ENCODE measurements at places on chromosomes 6 and 20.
A peak's percentile ranks its signal among the peaks of the same experiment; 100 is the strongest.

- peak; percentile 56 for DNase-seq
Observed at GRCh38 chr6:89242574-89243330, 25.6 kb upstream of the GABRR1 start.

GRCh38 chr20:63360850-63361518 is at the start of gene CHRNA4:
Gene CHRNA4 (minus strand): TSS chr20:63361349. CDS start chr20:63361165, 184 bp downstream.
- DNase-seq, result no peak

- DNase-seq, result no peak
Observed at GRCh38 chr20:15942130-15942529, 631.1 kb downstream of the KIF16B start.

DNA sequence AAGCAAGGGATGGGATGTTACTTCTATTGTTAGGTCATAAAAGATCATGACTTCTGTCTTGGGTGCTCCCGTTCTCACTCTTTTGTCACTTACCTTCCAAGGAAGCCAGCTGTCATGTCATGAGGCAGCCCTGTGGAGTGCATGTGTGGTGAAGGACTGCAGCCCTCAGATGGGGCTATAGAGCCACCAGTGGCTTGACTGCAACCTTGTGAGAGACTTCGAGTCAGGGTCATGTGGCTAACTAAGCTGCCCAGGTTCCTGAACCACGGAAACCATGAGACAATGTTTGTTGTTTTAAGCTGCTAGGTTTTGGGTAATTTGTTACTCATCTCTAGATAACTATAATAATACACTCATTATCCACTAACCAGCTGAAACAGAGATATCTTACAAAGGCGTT is 477.1 kb downstream of the BTBD3 start:
- no peak for DNase-seq

GRCh38 chr6:30781395-30781742 is 37.0 kb upstream of the IER3 start:
- DNase-seq, result no peak

- peak; percentile 65 for DNase-seq
Observed at GRCh38 chr20:17680836-17681725, 961 bp downstream of the RRBP1 start.

DNA sequence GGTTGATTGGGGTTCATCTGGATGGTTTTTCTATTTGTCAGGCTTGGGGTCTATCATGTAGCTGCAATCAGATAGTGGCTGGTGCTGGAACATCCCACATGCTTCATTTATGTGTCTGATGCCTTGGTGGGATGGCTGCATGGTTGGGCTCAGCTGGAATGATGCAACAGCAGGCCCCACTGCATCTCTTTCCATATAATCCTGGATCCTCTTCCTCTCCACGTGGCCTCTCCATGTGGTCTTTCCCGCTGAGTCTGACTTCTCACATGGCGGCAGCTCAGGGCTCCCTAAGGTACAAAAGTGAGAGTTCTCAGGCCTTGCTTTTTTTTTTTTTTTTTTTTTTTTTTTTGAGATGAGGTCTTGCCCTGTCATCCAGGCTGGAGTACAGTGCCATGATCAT is 65.0 kb upstream of the SUPT3H start:
- DNase-seq, result no peak

DNA sequence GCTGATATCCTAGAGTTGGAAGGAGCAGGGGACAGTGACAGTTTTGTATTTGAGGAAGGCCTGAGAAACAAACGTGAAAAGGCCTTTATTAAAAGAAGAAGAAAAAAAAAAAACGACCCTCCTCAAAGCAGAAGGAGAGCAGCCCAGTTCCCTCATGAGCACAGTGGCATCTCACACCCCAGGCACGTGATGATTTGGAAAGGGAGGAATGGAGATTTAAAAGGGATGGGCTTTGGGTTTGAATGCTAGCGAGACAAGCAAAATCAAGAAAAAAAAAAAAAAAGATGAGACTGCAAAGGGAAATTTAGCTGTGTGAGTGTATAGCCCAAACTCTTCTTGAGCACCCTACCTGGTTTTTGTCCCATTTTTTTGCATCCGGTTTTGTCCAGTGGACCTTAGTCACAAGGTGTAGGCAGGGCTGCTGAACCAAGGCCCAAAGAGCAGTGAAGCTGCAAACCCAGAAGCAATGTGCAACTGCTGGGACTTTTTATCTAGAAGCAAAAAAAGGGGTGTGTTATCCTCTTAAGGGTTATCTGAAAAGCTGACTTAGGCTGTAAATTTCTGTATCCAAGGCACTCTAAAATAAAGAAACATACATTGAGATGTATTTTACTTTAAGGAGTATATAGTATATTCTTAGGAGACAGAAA is 54.5 kb upstream of the RREB1 start:
- DNase-seq, result no peak

GRCh38 chr6:80607811-80608391 is 501.4 kb downstream of the BCKDHB start:
- no peak for DNase-seq

DNA sequence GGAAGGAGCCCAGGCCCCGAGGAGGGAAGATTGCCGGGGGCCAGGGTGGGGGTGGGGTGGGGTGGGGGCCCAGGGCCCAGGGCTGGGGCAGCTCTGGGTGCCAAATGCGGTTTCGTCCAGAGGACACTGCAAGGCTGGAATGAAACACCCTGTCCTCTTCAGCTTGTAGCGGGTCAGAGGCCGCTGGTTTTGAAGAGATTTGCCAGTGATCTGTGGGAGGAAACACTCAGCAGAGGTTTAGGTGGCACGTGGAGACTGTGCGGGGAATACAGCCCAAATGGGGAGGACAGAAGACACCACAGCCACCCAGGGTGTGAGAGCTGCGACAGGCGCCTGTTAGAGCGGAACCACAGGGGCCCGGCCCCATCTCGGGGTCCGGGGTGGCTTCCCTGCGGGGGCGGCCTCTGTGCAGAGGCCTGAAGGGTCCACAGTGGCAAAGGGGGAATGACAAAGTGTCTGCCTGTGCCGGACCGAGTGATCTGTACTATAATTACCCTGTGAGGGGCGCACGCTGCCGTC is 29.2 kb downstream of the FRMD1 start:
- no peak for DNase-seq

DNA sequence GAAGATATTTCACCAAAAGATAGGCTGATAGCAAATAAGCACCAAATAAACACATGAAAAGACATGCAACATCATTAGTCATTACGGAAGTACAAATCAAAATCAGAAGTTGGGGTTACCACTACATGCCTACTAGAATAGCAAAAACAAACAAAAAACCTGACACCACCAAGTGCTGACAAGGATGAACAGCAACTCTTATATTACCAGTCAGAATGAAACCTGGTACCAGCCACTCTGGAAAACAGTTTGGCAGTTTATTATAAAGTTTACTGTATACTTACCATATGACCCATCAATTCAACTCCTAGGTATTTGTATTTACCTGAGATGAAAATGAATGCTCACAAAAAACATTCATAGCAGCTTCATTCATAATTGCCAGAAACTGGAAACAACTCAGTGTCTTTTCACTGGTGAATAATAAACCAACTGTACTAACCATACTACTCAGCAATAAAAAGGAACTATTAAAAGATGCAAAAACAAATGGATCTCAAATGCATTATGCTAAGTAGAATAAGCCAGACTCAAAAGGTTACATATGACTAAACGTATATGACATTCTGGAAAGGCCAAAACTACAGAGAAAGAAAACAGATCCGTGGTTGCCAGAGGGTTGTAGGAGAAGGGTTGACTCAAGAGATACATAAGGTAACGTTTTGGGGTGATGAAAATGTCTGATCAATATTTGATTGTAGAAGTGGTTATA is 33.0 kb downstream of the NUP153 start:
- DNase-seq, result no peak

GRCh38 chr6:41878246-41878645 is 16.9 kb downstream of the USP49 start:
- no peak for DNase-seq

GRCh38 chr6:160634706-160635105 is 29.4 kb downstream of the LPA start:
- DNase-seq, result no peak

GRCh38 chr6:127188744-127189143 is 70.3 kb downstream of the RSPO3 start:
- no peak for DNase-seq

- no peak for DNase-seq
Observed at GRCh38 chr6:1267057-1267732, 44.7 kb upstream of the FOXQ1 start.

DNA sequence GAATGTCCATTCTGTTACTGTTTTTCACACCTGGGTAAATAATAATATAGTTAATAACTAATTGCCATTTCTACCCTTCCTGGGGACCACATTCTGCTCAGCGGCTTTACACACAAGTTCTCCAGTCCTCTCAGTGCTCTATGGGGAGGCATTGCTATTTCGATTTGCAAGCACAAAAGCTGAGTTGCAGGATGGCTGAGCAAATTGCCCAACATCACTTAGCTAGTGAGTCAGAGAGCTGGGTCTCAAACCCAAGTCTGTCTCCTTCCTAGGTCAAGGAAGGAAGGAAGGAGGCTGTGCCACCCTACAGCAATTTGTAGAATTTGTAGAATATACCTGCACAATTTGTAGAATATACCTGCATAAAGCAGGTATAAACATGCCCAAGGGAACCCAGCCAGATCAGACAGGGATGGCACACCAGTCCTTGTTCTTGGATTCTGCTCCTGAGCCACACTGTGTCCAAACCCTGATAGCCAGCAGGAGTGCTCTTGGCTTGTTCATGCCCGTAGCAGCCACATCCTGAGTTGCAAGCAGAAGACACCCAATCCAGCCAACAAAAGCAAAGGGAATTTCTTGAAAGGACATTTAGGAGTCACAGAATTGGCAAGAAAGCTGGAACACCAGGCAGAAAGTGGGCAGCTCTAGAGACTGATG is 56.9 kb downstream of the LY86 start:
- no peak for DNase-seq

- no peak for DNase-seq
Observed at GRCh38 chr20:49656304-49656703, 57.4 kb downstream of the B4GALT5 start.

DNA sequence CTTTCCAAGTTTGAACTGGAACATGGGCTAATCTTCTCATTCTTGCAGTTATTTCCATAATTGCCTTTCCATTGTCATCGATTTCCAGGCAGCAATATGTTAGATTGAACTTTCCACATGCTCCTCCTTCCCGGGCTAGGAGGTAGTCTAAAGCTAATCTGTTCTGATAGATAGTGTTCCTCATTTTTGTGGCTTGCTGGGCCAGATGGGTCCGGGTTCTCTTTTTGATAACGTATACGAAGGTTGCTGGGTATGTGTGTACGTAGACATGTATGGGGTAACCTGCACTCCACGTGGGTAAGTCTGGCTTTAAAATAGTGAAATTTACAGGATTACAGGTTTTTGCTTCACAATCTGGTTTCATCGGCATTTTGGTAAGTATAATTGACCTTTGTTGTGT is 14.0 kb upstream of the GMPR start:
- DNase-seq, result no peak

DNA sequence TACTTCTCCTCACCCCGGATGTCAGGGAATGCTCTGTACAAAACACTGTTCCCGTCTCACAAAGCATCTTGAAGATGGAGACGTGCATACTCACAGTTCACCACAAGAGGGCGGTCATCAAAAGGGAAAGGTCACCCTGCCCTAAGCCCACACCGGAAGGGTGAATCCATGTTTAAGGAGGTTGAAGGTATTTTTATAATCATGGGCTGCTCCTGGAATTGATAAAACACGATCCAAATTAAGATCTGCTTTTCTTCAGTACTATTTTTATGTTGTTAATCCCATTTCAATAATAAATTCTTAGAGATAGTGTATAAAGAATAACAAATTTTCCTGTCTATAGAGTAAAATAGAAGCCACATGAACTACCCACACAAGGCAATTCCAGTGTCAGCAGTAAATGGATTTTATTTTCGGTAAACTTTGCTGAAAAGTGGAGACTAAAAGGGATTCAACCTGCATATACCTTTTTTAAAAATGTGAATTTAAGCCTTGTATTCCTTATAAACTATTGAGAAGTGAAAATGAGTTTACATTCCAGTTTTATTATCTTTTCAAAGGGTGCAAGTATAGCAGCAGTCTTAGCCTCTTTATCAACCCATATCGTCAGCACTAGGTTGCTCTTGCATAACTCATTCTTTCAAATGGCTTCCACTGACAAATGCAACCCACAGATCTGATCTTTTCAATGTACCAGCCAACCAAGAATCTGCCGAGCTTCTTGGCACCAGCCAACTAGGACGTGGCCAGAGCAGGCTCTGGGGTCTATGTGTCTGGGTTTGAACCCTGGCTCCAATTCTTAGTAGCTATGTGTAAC is 79.7 kb upstream of the MBOAT1 start:
- DNase-seq, result peak; percentile 82

DNA sequence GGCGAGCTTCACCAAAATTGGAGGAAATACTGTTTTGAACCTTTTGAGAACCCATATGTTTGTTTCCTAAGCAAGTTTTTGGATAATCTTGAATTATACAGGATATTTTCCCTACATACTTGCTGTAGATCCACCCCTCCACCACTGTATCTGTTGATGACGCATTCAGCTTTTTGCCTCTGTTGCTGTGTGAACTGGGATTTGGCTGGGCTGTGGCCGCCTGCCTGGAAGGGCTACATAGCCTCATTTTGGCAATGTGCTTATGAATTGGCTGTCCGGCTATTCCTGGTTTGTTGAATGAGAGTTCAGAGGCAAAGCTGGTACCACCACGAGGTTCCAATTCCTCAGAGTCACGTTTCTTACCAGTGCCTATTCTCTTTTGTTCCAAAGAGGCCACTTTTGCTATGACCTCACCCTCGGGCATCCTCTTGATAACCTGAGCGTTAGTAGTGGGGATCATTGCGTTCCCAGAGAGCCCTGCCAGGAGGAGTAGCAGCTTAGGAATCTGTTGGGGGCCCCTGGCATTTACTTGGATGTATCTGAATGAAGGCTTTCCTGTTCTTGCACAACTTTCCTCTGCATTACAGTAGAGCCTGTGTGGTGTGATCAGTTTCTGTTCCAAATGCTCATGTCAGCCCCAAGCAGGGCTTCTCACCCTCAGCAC is 6.4 kb downstream of the FAM83D start:
- DNase-seq, result no peak

DNA sequence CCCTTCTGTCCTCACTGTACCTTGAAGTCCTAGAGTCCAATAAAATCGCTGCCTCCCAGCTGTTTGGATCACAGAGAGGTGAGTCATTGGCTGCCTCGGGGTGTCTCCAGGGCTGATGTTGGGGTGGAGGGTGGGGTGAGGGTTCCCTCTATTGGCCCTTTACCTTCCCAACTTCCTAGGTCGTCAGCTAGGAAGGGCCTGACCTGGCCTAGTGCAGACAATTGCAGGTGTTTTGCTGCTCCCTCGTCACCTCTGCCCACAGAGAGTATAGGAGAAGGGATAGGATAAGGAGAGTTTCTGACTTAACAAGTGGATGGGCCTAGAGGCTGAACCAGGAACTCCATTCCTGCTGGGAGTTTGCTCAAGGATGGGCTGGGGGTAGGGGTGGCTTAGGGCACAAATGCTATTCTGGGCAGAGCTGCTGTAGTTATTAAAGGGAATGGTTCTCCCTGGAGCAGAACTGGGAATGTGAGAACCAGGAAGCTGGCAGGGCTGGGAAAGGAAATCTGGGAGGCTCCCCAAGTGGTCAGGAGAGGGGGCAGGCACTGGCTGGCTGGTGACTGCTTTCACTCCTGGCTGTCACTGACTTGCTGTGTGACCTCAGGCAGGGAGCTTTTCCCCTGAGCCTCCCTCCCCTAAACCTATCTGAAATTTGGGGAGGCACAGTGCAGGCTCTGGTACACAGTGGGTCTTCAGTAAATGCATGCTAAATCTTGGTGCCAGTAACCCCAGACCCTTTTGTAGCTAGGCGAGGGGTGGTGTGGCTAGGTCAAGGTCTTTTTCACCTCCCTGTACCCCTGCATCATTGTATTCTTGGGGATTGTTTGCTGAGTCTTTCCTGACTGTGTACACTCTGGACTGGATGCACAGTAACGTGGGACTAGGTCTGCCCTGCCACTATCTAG is 1.5 kb downstream of the TP53INP2 start:
- no peak for DNase-seq
